ENCODE measurements at places on chromosomes 1 and 21. TPM values are rescaled to one million over a fixed set of nuclear protein-coding genes. Genes with fewer than 3 reads are reported as not detected.

Gene LCE2C
- not detected for total RNA-seq

- no peaks in the 10 kb centered on the region for H3K36me3 ChIP-seq
- H3K27me3 ChIP-seq = no peaks in the 10 kb centered on the region
- no peak for DNase-seq
- peak overlapping the region; percentile 58 for H3K27ac ChIP-seq
- H3K4me3 ChIP-seq = no peak overlapping the region
Observed at GRCh38 chr1:162861625-162862024, 650 bp upstream of the CCDC190 start.

DNA sequence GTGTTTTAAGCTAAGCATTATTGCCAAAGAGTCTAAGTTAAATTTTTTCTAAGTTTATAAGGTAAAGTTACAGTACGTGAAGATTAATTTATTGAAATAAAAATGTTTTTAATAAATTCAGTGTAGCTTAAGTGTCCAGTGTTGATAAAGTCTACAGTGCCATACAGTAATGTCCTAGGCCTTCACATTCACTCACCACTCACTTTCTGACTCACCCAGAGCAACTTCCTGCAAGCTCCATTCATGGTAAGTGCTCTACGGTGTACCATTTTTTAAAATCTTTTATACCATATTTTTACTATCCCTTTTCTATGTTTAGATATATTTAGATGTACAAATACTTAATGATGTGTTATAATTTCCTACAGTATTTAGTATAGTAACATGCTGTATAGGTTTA lies 173.2 kb downstream of the CACNA1E start:
- no peak for DNase-seq
- no peaks in the 10 kb centered on the region for H3K4me1 ChIP-seq
- H3K27ac ChIP-seq = no peak overlapping the region
- no peak overlapping the region for H3K4me3 ChIP-seq
- H3K27me3 ChIP-seq = peaks cover 31% of the 10 kb centered on the region

- H3K36me3 ChIP-seq = peaks cover 20% of the 10 kb centered on the region
- DNase-seq = no peak
- H3K27ac ChIP-seq = no peak overlapping the region
Observed at GRCh38 chr1:243351337-243351736, 95.5 kb downstream of the SDCCAG8 start.

DNA sequence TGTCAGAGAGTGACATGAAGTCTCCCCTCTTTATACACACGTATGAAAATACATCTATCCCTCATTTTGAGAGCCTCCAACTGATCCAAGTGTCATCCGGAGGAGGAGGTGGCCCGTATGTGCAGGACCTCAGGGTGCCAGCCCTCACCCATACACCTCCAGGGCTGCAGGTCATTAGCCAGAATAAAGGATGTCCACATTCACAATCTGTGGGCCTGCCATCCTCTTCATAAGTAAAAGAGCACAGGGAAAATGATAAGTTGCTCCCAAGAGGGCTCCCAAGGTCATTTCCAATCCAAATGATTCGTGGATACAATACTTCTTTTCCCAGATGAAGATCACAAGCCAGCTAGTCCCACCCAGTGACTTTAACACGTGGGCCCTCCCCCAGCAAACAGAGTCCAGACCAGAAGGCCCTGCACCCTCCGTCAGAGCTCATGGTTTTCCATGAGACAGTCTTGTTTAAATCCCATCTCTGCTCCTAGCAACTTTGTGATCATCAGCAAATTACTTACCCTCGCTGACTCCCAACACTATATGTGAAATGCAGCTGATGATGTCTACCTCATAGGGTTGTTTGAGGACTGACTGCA lies 28.6 kb downstream of the RNASEL start:
- no peaks in the 10 kb centered on the region for H3K4me1 ChIP-seq
- no peak for DNase-seq
- H3K4me3 ChIP-seq = no peak overlapping the region
- H3K27ac ChIP-seq = no peak overlapping the region

GRCh38 chr1:39269791-39270342 lies 65.4 kb downstream of the MACF1 start:
- no peaks in the 10 kb centered on the region for H3K36me3 ChIP-seq
- no peaks in the 10 kb centered on the region for H3K27me3 ChIP-seq
- H3K4me3 ChIP-seq = peak overlapping the region; percentile 53
- H3K27ac ChIP-seq = peak overlapping the region; percentile 76
- DNase-seq = no peak
- peaks cover 84% of the 10 kb centered on the region for H3K4me1 ChIP-seq

All from left ventricle myocardium inferior (tissue), 1 donor.